ENCODE measurements at places on chromosomes 2 and 18.

- no peak for DNase-seq
Observed at GRCh38 chr2:85600951-85601770, 1.3 kb downstream of the TMEM150A start.

GRCh38 chr2:134739879-134740301 is 21.1 kb upstream of the TMEM163 start:
- DNase-seq = no peak

GRCh38 chr2:158973116-158973956 is 4.9 kb downstream of the TANC1 start:
- no peak for DNase-seq

- DNase-seq = no peak
Observed at GRCh38 chr2:160664603-160665140, 171.1 kb upstream of the RBMS1 start.

DNA sequence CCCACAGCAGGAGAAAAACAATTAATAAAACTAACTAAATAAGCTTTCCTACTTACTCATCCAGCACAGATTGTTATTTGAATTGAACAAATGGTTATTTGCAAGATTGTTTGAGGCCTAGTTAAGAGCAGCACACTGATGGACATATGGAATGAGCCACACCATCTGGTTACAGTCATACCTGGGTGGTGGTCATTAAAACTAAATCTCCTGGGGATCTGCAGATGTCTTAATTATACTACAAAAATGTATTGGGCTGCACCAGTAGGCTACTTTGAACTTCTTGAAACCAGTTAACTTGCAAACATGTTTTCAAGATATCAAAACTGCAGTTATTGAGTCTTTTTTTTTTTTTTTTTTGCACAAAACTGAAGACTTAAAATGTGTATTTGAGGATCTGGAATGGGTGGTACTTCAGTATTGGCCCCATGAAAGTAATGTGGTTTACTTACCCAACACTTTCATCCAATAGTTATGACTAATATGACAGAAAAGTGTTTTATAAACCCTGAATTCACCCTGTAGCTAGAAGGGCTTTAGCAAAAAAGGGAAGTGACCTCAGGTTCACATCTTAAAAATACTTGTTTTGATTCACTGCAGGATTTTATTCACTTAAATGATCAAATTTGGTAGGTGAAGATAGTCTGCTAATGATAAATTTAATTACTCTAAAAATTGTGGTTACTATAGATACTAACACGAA is 10.8 kb downstream of the AGFG1 start:
- DNase-seq = no peak

DNA sequence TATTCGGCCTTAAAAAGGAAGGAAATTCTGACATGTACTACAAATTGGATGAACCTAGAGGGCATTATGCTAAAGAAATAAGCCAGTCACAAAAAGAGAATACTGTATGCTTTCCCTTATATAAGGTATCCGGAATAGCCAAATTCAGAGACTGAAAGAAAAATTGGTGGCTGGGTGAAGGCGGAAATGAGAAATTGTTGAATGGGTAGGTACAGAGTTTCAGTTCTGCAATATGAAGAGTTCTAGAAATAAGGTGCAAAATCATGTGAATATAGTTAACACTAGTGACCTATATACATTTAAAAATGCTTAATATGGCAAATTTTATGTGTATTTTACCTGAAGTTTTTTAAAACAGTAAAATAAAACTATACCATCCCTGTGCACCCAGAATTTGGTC is 43.1 kb downstream of the RMP24 start:
- no peak for DNase-seq

DNA sequence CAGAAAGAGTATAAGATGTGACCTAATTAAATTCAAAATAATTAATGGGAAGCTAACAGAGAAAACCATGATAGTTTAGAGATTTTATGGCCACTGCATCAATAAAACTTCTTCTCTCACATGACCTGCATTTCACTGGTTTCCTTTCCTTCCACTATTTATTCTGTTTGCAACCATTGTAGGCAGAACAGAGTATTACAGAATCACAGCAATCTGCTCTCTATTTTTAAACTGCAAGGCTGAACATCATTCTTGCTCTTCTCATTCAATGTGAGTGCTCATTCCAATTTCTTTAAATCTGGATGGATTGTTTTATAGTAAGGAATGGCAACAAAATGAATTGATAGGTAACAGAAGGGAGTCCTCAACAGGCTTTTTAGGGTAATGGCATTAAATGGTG is 715.5 kb upstream of the RAB6C start:
- no peak for DNase-seq

GRCh38 chr2:158967114-158967730 is 1.2 kb upstream of the TANC1 start:
- DNase-seq = no peak

DNA sequence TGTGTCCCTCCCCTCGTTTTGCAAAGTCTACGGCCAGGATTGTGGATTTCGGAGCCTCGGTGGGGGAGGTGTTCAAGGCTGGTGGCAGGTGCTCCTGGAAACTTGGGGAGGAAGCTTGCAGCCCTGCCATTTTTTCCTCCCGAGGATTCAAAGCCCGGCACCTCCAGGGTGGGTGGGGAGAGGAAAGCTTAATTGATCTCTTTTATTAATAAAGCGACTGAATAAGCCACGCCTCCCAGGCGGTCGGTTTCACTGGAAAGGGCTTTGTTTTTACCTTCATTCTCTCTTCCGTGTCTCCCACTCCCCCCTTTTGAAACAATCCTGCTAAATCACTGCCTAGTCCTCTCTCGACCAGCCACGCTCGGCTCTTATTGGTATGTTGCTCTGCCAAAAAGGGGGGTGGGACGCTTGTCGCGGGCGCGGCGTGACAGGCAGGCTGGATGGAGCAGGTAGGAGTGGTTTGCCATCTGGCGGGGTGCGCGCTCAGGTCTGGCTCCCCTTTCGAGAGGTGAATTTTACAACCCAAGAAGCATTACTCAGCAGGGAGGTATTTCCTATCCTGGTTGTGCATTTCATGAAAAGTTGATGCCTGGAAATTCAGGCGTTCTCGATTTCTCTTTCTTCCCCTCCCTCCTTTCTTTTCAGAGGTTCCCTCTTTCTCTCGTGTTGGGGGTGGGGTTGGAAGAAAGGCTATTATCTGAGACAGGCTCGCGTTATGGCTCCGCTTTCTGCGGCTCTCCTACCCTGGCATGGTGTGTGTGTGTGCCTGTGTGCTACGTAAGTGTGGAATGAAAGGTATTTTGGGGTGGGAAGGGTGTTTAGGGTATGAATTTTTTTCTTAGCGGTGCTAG is 1.4 kb downstream of the NEDD4L start:
- DNase-seq = peak; percentile 9

DNA sequence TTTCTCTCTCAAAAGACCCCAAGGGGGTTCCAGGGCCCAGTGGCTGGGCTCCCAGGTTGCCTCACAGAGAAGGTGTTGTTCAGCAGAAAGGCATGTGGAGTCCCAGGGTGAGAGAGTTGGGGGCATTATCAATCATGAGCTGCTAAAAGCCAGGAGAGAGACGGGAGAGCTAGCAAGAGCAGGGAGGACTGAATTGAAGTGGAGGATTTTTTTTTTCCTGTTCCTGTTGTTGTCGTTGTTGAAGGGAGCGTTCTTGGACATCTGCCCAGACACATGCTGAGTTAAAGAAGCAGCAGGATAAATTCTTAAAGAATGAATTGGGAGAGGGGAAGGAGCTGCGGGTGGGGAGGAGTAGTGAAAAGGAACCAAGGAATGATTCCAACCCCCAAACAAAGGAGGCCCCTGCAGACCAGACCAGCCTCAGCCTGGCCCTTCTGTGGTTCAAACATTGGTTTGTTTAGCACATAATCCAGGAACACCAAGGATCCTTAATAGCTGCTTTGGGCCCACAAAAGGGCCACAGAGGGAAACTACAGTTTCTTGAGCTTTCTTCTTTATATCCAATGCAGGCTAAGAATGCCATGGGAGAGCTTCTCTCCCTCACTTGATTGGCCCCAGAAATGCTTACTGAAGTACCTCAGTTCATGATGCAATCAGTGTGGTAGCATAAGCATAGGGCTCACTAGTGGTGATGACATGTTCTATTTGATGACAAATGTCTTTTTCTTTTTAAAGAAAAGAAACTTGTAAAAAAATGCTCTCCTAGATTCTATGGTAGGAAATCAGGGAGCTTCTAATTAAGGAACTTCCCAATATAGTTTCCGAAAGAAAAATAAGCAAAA is 146.0 kb downstream of the SETBP1 start:
- DNase-seq = peak; percentile 26

DNA sequence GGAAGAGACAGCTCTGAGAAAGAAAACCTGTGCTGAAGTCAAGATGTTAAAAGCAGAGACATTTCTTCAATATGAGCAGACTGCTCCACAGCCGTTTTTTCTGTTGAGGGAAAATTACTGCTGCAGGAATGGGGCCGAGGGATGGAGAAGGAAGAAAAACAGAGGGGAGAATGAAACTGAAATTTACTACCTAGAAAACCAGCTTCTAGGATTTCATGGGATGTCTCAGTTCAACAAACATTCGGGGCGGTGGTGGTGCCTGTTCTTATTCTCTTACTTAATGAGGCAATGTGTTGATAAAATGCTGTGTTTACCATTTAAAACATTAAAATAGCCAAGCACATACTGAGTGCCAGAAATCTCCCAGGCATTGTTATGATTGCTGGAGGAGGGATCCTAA is 557.1 kb upstream of the MEX3C start:
- DNase-seq = no peak

DNA sequence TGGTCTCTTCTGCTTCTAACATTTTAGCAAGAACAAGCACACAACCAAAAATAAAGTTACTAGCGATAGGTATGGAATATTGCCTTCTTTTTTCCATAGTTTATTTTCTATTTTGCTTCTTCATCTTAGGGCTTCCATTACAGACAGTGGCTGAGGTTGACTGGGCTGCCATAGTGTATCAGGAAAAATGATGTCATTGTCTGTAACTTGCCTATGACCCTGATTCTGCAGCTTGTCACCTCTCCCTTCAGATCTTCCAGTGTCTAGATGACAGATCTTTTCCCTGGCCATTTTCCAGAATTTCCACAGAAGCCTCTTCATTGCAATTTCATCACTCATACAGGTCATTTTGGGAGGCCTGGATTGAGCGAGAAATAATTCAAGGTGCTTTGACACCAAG is 308.5 kb downstream of the EPHA4 start:
- DNase-seq = no peak

DNA sequence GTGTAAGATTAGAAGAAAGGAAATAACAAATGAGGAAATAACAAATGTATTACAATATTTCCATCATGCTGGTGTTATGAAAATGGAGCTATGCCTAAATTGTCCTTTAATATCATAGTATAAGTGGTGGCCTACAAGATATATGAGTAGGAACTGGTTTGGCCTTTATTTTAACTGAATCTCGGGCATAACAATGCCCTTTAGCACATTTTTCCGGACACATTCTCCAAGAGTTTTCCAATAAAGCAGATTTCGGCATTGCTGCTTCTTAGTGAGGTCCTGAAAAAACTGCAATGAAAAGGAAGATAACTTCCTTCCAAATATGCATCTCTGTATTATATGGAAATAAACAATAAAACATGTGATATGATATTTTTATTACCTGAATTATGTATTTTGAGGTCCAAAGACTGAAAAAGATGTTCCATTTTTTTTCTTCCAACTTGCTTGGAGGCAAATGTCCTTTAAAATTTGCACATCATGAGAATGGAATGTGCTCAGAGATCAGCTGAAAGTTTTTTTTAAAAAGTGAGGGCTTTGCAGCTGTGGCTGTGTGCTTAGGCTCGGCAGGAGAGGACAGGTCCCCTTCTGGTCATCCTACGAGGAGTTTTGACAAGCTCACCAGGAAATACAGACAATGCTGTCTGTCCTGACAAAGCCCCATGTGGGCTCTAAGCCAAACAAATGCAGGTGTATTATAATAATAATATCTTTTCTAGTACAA is 132.3 kb upstream of the RND3 start:
- DNase-seq = no peak

GRCh38 chr2:66478731-66479316 is 43.9 kb downstream of the MEIS1 start:
- DNase-seq = no peak
